Skin of body (tissue), 3 donors: ENCODE measurements at places on chromosomes 1 and 21. TPM values are rescaled to one million over a fixed set of nuclear protein-coding genes. Genes with fewer than 3 reads are reported as not detected.
A peak's percentile ranks its signal among the peaks of the same experiment; 100 is the strongest.

CD1B gene
- total RNA-seq: not detected

C1orf87 gene
- total RNA-seq: 0.20 TPM

HSF2BP gene
- 0.89 TPM for total RNA-seq

MATN1 gene
- 1.4 TPM for total RNA-seq

MYBPH gene
- total RNA-seq: 2.1 TPM

PM20D1 gene
- 0.39 TPM for total RNA-seq

DISC1 gene
- 13.9 TPM for total RNA-seq

HCRTR1 gene
- total RNA-seq: not detected

GRCh38 chr1:40313329-40313957 lies 3.6 kb downstream of the COL9A2 start:
- DNase-seq: no peak

DNA sequence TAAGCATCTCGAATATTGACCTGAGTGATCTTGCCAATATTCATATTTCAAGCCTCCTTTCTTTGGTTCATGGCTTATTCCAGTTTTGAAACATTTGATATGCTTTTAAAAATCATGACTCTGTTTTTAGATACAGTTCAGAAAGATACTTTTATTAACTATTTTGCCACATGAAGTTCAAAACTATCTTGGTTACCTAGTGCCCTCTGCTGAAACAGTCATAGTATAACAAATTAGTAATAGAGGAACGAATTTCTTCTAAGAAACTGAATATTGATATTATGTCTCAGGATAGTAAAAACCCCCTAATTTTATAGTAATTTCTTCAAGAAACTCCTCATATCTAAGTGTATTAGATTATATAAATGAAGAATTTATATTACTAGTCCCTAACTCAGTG lies 52.6 kb upstream of the RC3H1 start:
- DNase-seq: no peak

DNA sequence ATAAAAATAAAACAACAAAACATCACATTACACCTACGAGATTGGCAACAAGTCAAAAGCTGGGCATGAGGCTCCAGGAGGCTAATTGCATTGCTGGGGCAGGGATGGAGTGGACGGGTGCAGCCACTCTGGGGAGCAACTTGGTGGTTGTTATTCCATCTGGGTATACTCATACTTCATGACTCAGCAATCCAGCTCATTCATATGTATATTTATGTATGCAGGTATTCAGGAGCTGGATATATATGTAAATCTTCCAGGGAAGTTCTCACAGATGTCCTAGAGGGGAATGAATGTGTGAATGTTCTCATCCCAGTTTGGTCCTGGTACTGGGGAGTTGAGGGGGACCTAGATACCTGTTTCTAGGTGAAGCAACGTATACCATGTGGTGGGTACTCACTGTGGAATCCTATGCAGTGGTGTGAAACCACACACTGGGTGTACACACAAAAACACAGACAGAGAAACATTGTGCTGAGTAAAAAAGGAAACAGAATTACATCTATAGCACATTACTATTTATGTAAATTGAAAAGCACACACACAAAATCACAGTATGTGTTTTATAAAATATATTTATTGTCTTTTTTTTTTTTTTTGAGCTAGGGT lies 79.7 kb upstream of the RAB4A start:
- DNase-seq: no peak

- DNase-seq: no peak
These were observed 3.4 kb upstream of the ACOT7 start for GRCh38 chr1:6396998-6397397.

GRCh38 chr1:147072482-147073432 lies 99.5 kb downstream of the PRKAB2 start:
- DNase-seq: no peak

- DNase-seq: no peak
These were observed 18.9 kb upstream of the NID1 start for GRCh38 chr1:236083650-236084385.

DNA sequence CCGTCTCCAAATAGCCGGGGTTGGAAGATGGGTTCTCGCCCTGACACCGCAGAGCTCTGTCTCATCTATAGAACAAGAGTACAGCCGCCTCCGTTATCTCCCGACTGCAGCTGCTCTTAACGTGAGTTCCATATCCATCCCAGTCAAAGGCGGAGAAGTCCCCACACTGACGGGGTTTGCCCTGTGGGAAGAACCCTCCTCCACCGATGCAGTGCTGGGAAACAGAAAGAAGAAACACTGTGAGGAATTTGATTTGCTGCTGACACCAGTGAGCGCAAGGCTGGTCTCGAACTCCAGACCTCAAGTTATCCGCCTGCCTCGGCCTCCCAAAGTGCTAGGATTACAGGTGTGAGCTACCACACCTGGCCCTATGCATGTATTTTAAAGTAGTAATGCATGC lies 9.5 kb downstream of the ITLN2 start:
- no peak for DNase-seq

GRCh38 chr1:44318097-44319088 lies 36.7 kb downstream of the ERI3 start:
- DNase-seq: no peak

DNA sequence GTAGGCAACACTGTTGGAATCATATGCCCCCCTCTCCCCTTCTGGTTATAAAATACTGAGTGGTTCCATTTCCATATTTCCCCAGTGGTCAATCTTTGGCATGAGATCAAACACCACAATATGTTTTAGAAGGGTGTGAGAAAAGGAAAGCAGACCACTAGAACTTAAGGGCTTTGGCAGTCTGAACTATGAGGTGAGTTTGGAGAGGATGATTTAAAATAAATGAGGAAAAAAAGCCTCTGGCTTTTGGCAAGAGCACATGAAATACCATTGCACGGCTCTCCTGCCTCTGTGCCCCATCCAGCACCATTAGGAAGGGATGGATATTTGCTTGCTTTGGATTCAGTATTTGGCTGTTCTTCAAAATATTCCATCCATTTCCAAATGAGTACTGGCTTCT lies 339.5 kb upstream of the C1orf87 start:
- no peak for DNase-seq

DNA sequence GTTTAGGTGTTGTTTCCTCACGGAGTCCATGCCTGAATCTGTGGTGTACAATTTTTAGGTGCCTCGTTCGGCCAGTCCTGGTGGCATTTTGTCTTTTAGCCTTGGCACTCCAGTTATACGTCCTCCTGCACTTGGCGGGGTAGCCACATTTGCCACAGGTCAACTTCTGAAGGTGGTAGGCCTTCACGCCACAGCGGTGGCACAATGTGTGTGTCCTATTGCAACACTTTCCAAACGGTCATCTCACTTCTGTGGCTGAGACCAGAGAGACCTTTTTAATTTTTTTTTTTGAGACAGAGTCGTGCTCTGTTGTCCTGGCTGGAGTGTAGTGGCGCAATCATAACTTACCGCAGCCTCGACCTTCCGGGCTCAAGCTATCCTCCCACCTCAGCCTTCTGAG lies 49.1 kb downstream of the CAMTA1 start:
- DNase-seq: no peak

- DNase-seq: no peak
These were observed 49.5 kb downstream of the CHD1L start for GRCh38 chr1:147292012-147292411.

DNA sequence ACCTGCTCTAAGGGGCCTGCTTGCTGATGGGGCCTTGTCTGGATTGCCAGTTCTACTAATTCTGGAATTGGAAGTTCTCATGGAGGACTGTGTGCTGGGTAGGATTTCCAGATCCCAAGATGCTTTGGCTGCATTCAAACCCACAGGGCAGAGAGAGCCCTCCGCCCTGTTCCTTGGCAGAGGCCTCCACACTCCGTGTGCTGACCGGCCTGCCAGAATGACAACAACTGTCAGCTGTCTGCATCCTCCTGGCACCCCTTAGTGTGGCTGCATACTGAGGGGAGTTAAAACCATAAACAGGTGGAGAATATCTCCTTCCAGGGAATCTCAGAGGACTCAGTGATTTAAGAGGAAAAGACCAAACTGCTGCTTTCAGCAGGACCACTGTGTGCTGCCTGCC lies 60.7 kb downstream of the ADARB1 start:
- no peak for DNase-seq

- DNase-seq: peak; percentile 21
These were observed at the start of gene TIE1 for GRCh38 chr1:43300378-43301094. Gene TIE1, plus strand, starts transcription at chr1:43300982. Its CDS starts 90 bp downstream, at chr1:43301072.

- no peak for DNase-seq
These were observed 72.9 kb downstream of the CCDC185 start for GRCh38 chr1:223466151-223466550.

DNA sequence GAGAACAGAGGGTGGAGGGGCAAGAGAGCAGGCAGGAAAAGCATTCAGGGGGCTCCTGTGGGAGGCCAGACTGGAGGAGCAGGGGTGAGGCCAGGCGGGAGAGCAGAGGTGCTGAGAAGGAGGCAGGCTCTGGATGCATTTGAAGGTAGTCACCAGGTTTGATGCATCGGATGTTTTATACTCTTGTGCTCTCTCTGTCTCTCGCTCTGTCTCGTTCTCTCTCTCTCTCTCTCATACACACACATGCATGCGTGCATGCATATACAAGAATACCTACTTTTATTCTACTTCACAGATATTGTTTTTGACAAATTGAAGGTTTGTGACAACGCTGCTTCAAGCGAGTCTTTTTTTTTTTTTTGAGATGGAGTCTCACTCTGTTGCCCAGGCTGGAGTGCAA lies 15.0 kb upstream of the ITPKB start:
- DNase-seq: no peak

GRCh38 chr1:6128276-6129081 lies 51.6 kb downstream of the CHD5 start:
- no peak for DNase-seq

GRCh38 chr1:119358636-119359035 lies 9.9 kb upstream of the HAO2 start:
- no peak for DNase-seq

GRCh38 chr1:154760469-154760933 lies 109.6 kb downstream of the KCNN3 start:
- no peak for DNase-seq

DNA sequence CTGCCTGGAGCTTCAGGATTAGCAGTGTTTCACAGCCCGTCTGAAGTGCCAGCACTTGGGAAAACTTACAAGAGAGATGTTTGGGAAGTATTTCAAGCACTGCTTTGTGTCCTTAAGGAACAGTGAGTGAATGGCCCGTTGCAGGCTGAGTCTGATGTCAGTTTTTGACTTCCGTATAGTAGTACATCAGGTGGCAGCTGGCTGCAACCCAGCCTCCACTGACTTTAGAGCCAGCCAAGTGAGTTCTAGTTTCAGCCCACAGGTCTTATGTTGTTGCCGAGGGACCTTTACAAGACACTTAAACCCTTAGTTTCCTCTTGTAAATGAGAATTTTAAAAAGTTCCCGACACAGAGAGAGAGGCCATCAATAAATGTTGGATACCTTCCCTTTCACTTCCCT lies 35.0 kb downstream of the UCK2 start:
- no peak for DNase-seq
